ENCODE measurements at places on chromosomes 3 and 15.
A peak's percentile ranks its signal among the peaks of the same experiment; 100 is the strongest.

DNA sequence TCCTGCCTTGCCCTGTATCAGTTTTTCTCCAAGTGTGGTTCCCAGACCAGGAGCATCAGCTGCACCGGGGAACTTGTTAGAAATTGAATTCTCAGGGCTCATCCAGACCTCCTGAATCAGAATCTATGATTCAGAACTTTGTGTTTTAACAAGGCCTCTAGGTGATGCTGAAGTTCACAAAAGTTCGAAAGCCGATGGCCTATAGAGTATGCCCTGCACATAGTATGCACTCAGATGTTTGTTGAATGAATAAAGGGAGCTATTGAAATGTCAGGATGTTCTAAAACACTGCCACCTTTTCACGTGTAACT is 664 bp upstream of the LARP6 start:
- peak; percentile 66 for DNase-seq

GRCh38 chr3:137766041-137766875 is 2.1 kb downstream of the SOX14 start:
- DNase-seq, result no peak

- DNase-seq, result no peak
Observed at GRCh38 chr3:162597226-162597625, 1100.6 kb downstream of the OTOL1 start.

DNA sequence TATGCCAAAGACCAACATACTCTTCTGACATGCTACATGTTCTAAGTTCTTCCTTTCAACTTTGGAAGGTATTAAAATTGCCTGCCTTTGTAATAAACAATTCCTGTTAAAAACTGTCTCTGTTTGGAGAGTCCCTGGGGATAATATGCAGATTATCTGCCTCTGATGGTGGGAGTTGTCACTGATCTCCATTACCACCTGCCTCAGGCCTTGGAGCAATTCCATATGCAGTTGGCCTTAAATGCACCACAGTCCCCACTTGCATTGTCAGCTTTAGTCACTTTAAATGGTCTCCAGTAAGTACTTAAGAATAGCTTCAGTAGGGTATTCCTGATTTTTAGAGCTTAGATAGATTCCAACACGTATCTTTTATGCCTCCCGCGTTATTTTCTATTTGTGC is 121.1 kb upstream of the GOLIM4 start:
- DNase-seq, result no peak

DNA sequence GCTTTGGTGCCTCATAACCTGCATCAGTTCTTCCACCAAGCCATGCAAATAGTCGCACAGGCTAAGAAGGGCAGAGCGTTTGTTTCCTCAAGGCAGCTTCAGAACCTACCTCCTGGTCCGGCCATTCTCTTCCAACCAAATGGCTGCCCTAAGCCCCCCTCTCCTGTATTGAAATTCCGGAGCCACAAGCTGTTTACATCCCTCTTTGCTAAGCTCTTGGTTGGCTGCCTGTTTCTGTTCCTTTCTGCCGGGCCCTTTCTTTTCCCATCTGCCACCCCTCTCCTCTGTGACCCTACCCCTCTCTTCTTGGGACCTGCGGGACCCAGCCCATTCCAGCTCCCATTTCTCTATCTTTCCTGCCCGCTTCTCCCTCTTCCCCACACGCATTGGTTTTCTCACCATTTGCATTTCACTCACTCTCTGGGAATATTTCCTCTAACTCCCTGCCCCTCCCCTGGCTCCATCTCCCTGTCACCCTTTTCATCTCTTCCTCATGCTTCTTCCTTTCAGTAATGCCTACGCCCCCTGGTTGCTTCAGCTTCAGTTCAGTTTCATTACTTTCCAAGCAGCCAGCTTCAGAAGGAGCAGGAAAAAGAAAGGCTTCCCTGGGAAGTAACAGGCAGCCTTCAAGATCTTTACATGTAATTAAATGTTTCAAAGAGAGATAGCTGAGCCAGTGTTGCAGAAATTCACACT is 113.5 kb downstream of the RAB11A start:
- DNase-seq, result no peak

DNA sequence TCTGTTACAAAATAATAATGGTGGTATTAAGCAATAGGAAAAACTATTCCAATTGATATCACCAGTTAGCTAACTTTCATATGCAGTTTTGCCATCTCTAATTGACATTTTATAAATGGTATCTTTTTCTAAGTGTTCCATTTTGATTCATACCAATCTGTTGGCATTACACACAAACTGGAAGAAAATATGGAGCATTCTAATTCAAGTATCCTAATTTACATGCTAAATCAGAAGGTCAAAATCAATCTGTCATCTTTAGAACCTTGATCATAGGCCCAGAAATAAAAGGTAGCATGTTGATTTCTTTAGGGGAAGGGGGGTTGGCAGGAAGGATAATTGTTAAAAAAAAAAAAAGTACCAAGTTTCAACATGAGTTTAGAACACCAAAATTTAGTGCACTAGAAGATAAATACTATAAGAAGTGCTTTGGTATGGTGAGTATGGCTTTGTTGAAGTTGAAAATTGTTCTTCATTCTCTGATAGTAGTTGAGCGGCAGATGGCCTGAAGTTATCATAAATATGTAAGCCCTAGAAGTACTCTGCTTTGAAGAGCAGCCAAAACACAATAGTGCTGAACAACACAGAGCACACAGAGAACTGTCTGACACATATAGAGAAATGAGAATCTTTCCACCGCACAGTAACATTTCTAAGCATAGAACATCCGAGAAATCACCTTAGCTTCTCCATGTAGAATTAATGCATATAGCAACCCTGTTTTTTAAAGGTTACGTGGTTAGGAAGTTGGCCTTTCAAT is 130.1 kb downstream of the TAFA4 start:
- no peak for DNase-seq

GRCh38 chr3:87811953-87812352 is 246.9 kb downstream of the CGGBP1 start:
- no peak for DNase-seq

GRCh38 chr3:168239287-168239686 is 143.6 kb upstream of the GOLIM4 start:
- DNase-seq, result no peak

GRCh38 chr3:113291572-113291971 is 80.2 kb downstream of the BOC start:
- peak; percentile 13 for DNase-seq

DNA sequence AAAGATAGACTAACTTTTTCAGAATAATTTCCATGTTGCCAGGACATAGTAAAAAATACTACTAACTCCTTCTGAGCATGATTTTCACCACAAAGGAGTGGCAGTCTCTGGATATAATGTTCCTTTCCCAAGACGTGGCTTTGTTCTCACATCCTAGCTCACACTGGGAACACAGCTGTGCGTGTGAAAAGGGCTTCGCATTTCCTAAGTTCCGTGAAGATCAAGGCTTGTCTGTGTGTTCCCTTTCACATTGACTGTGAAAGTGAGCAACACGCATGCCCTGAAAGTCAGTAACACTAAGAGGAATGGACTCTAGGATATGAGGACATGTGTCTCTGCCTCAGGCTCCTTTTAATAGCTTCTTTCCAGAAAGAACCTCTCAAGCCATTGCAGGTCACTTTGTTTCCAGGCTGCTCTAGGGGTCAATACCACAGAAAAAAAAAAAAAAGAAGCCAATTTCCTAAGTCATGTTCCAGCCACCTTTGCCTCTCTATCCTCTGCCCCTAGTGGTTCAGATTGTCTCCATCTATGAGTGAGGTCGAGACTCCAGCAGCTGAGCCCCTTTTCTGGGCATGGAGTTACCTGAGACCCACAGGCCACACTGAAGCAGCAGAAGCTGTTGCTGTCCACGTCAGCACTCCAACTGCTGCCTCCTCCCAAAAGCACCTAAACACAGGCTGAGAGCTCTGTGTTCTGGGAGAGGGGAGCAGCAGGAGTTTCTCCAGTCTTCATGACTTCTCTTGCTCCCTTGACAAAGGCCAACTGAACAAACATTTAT is 355.9 kb downstream of the RSL24D1 start:
- no peak for DNase-seq

- no peak for DNase-seq
Observed at GRCh38 chr3:178340506-178340905, 195.7 kb upstream of the KCNMB2 start.

DNA sequence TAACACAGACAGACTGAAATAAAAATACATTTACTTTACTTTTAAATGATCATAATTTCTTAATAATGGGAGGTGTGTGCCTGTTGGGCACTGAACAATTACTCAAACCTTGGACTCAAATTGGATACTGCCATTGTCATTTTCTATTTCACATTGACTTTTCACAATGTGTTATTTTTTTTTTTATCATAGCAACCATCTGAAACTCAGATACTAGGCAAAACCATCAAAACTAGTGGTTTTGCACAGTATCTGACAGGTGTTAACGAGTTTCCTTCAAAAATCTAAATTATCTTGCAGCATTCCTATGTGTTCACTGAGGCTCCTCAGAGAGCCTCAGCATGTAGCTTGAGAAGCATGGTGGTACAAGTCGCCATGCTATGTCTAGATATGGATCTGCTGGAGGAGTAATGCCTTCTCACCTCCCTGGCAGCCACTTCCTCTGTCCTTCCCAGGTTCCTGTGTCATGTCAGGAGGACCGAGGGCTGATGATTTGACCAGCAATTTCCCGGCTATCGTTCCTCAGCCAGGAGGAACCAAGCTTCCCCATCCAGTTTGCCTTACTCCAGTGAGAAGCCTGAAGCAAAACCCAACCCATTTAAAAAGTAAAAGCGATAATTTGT is 29.9 kb upstream of the RFTN1 start:
- no peak for DNase-seq

DNA sequence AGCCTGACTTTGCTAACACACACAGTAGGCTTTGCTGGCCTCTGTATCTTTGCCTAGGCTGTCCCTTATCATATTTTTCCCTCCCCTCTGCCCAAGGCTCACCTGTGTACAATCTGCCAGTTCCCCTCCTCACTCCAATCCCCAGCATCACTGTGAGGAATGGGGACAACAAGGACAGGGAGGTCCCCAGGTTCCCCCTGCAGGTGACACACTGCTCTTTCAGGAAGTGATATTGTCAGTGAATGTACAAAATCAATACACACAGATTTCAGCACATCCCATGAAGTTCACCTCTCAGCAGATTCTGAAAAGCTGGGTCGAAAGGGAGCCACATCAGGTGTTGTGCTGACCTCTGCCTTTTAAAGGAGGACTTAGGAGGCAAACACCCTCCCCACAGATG is 177.5 kb downstream of the RAB11A start:
- no peak for DNase-seq

DNA sequence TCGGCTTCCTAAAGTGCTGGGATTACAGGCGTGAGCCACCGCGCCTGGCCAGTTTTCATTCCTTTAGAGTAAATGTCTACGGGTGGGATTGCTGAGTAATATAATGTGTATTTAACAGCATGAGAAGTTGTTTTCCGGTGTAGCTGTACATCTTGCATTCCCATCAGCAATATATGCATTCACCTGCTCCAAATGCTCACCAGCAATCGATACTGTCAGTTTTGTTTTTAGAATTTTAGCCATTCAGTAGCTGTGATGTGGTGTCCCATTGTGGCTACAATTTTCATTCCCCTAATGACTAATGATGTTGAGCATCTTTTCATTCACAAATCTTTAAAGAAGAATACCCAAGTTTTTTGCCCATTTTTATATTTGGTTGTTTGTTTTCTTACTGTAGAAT is 134.8 kb upstream of the RGMA start:
- no peak for DNase-seq

DNA sequence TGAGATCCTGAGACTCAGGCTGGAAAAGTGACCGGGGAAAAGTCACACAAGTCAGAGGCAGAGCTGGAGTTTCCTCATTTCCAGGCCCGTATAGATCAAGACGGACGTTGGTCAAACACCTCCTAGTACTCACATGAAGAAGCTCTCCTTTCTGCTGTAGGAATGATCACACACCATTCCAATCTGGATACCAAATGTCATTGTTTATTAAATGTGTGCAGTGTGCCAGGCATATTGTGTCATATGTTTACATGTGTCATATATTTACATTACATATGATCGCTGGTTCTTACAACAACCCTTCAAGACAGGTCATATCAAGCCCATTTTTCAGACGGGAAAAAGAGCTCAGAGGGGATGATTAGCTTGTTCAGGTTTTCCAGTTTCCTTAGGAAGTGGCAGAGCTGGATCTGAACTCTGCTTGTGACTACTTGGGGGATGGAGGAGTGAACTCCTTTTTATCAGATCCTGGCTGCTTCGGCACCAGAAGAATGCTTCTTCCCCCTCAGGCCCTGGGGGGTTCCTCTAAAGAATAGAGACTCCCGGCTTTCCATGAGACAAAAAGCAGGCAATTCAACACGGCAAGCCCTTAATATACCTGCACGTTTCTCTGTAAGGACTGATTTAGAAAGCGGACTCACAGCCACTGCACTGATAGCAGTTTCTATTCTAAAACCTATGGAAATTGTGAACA is 41.9 kb downstream of the FAM43A start:
- peak; percentile 11 for DNase-seq

GRCh38 chr3:149292666-149293065 is 40.8 kb downstream of the TM4SF18 start:
- DNase-seq, result no peak

DNA sequence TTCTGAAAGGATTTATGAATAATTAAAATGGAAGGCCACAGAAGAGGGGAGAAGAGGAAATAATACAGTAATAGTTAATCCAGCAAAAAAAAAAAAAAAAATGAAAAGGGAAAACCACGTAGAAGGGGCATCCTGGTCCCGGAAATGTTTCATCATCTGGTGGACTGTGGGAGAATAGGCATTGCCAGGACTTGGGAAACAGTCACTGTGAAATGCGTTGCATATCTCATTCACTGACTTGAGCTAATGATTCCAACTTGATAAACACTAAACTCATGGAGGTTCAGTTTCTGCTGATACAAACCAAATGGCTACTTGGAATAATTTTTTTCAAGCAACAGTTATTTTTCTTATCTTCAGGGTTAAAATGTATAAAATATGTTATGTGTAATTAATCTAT is 3.2 kb downstream of the XCR1 start:
- DNase-seq, result peak; percentile 62

- no peak for DNase-seq
Observed at GRCh38 chr3:147757866-147758265, 348.7 kb downstream of the ZIC1 start.

DNA sequence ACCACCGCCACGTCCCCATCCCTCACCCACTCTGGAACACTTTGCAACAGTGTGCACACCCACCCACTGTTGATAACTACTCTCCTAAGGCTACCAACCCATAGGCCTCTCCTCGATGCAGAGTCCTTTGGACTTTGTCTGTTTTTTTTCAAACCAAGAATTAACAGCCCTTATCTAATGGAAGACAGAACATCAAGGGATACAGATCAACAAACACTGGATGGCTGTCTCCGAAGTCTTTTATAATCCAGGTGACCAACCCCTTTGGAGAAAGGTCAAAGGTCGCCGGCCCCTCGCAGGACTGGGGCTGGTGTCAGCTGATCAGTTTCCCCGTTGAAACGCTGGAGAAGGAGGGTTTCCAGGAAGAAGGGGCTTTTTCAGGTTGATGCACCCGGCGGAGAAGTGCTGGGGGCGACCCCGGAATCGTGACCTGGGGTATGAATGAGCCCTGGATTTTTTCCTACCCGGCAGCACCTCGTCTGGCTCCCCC is 532 bp downstream of the B4GALT4 start:
- peak; percentile 28 for DNase-seq

GRCh38 chr15:78072080-78072892 is 5.2 kb downstream of the TBC1D2B start:
- peak; percentile 99 for DNase-seq

All from amniotic epithelial cell (primary cell).